DMS53 (cell line): ENCODE measurements at places on chromosomes 7 and 10.
A peak's percentile ranks its signal among the peaks of the same experiment; 100 is the strongest.

GRCh38 chr7:27173511-27173955, 587 bp downstream of the HOXA10 start:
- DNase-seq, result peak; percentile 81

GRCh38 chr10:45454262-45454661, 80.2 kb downstream of the ALOX5 start:
- DNase-seq, result no peak

DNA sequence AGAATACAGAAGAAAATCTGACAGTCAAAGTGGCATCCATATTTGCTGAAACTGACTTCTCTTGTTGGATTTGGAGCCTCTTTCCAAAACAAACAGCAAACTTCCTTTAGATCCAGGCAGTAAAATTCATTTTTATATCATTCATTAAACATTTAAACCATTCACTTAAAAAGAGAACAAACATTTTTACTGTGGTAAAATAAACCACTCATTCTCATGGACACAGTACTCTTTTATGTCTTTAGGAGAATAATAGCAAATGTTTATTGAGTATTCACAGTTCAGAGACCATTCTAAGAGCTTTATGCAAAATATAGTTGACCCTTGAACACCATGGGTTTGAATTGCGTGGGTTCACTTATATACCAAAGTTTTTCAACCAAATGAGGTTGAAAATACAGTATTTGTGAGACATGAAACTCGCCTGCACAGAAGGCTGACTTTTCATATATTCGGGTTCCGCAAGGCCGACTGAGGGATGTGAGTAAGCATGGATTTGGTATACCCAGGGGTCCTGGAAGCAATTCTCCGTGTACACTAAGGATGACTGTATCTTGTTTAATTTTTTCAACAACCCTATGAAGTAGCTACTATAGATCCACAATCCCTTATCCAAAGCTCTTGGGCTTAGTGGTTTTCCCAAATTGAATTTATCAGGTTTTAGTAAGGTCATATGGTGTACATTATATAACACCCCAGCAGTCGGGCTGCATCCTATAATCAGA, 49.1 kb downstream of the ATXN7L1 start:
- no peak for DNase-seq

DNA sequence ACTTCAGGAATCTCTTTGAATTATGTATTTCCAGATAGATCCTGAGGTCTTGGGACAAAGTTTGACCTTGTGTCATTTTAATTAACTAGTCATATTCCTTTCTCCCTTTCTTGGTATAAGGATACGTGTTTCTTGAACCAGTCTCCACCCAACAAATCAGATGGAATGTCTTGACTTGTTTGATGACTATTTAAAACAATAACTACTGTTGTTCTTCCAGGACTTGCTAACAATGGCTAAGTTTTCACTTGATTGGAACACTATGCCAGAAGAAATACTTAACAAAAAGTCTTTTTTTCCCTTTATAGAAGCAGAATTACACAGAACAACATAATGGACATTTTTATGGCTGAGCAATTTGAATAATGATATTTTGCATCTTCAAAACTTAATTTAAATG, 43.0 kb upstream of the WIPF3 start:
- DNase-seq, result no peak

GRCh38 chr10:129330211-129330610, 136.8 kb upstream of the MGMT start:
- DNase-seq, result no peak

- DNase-seq, result no peak
These were observed 17.0 kb downstream of the STAM start for GRCh38 chr10:17660921-17661320.

- DNase-seq, result no peak
These were observed 19.6 kb downstream of the SEMA3E start for GRCh38 chr7:83629117-83629880.

DNA sequence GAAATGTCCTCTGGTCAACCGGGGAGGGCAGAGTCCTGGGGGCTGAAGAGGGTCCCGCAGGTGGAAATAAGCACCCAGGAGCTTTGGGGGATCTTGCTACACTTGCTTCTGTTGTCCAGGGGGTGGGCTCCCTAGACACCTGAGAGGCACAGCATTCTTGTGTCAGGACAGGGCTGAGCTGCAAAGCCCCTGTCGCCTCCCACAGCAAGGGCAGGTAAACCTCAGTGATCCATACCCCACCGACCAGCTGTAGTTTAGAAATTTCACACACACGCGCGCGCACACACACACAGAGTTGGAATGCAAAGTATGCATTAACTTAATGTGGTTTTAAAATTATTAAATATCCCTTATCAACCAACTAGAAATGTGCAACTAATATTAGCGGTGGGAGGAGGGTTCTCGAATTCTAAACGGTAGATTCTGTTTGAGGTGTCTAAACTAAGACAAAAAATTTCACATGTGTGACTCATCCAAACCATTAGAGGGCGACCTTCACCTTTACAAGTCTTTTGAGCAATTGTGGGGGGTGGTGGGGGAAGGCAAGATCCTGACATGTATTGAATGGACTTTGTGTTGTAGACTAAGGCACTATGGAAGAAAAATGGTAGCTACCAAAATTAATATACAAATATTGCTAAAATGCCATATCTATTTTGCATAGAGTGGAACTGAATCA, 34.3 kb upstream of the PTF1A start:
- DNase-seq, result peak; percentile 91

GRCh38 chr7:35758421-35758820, 42.4 kb upstream of the SEPTIN7 start:
- no peak for DNase-seq

- no peak for DNase-seq
These were observed 202.1 kb downstream of the PTEN start for GRCh38 chr10:88065383-88066049.

GRCh38 chr7:46772776-46773175, 809.1 kb downstream of the TNS3 start:
- no peak for DNase-seq

GRCh38 chr10:88598055-88598454, 11.5 kb downstream of the LIPJ start:
- DNase-seq, result no peak

DNA sequence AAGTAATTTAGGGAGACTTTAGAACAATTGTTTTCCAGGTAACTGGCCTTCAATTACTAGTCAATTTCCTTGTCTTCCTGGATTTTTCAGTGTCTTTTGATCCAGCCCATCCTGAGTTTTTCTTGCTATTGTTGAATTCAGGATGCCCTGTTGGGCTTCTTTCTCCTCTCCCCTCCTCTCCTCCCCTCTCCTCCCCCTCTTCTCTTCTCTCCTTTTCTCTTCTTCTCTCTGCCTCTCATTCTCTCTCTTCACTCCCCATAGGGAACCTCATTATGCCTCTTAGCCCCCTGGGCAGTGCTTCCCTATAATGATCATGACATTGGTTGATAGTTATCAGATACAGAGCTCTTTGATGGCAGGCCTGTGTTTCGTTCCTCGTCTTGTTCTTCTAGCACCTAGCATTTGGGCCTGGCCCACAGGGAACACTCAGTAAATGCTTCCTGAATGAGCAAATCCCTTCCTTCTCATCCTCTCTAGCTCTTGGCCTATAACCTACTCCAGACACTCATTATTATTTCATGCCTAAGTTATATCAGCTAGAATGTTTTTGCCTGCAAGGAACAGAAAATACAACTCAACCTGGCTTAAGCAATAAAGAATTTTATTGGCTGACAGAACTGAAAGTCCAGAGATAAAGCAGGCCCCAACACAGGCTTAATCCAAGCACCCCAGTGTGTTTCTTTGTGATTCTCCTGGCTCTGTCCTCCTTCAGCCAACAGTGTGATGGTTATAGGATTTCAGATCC, 56.8 kb downstream of the CACNB2 start:
- DNase-seq, result no peak

DNA sequence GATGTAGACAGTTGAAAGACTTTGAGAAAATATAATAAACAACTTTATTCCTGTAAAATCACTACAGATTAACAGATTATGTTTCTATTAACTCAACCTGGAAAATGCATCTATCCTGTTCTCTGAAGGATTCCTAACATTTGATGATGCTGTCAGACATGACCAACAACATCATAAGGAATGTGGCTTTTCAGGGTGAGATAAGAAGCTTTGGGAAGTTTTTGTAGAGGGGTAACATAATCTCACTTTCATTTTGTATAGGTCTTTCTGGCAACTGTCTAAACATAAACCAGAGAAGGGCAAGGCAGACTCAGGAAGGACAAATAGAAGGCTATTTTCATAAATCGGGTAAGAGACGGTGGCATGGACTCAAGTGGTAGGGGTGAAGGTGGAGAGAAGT, 112.2 kb downstream of the TES start:
- DNase-seq, result no peak

DNA sequence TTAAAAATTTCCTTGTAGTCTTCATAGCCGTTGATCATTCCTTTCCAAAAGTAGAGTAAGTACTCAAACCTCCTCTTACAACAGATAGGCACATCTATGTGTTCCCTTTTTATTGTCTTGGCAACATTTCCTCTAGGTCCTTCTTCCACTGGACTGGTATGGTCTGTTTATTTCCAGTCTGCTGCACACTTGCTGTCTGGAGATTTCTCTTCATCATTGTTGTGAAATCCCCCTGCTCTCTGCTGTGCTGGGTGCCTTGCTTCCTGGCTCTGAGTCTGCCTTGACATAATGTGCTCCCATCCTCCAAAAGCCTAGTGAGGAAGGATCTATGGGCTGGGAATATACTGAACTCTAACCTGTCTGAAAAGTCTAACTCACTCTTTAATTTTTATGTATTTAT, 545.3 kb upstream of the VSTM2A start:
- DNase-seq, result no peak

GRCh38 chr10:128694168-128694850, 568.1 kb upstream of the MKI67 start:
- DNase-seq, result no peak

GRCh38 chr7:20193242-20193777, 23.9 kb downstream of the MACC1 start:
- DNase-seq, result no peak

DNA sequence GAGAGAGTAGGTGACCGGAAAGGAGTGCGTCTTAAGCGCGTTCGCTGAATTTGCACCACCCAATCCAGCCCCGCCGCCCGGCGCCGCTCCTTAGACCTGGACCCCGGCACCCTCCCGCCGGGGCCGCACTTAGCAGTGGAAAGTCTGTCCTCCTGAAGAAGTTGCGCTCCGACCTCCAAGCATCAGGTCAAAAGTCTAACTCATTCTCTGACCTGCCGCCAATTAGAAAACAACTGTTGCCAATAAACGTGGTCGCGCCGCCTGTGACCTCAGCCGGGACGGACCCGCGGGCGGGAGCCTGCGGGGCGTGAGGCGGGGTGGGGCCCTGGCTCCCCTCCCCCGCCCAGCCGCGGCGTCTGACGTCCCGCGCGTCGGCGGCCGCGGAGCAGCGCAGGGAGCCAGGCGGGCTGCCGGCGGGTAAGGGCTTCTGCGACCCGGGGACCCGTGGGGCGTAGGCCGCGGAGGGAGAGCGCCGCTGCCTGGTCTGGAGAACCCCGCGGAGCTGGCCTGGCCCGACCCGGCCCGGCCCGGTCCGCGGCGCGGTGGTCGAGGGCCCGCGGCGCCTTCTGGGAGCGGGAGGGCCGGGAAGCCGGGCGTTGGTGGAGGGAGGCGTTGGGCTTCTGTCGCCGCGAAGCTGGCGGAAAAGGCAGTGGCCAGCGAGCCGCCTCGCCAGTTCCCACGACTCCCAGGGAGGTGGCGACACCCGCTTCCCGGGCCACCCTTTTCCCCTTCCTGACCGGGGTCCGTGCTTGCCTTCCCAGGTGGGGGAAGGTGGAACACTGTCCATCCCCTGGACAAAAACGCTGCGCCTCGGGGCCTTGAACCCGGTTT, at the start of gene BCAP29:
TSS of gene BCAP29 (plus strand) at position 362 of the 831 bp plus-strand sequence. CDS start 527 bp downstream, outside the sequence.
- peak; percentile 90 for DNase-seq

DNA sequence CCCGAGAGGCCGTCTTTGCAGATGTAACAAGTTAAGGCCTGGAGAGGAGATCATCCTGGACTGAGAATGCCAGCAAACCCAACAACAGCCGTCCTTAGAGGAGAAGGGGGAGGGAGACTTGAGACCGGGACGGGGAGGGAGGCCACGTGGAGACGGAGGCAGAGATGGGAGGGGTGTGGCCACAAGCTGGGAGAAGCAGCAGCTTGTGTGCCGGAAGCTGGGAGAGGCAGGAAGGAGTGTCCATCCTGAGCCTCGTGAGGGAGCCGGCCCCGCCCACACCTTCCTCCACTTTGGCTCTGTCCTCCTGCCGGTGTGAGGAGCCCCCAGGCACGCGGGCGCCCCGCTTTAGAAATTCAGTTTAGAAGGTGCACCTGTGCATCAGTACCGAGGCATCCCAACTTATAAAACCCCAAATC, 95.7 kb downstream of the DNAJB6 start:
- peak; percentile 98 for DNase-seq

- no peak for DNase-seq
These were observed 58.7 kb downstream of the UNCX start for GRCh38 chr7:1291357-1291689.

DNA sequence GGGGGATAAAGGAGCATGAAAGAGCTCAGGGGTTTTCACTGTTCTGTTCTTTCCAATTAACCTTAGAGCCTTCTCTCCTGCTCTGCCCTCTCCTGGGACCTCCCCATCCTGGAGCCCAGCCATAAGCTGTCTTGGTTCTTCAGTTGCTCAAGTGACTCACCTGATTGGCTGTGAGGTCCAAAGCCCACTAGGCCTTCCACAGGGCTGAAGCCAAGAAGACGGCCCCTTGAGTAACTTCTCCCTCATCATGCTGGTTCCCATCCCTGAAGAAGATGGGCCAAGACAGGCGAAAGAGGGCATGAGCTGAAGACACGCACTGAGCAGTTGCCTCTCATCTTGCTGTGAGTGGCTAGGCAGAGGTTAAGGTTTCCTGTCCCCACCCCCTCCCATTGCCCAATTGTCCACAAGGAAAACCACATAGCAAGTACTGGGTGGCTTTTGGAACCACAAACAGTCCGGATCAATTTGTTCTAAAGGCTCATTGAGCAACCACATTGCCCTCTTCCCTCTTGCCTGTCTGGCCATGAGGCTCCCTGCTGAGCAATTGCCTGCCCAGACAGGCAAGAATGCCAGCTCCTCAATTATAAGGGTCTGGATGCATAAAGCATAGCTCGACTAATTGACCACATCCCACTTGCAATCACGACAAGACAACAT, 43.9 kb upstream of the GPAM start:
- DNase-seq, result no peak
